Activated T-cell treated with anti-CD3 and anti-CD28 coated beads for 48 hours (primary cell): ENCODE measurements at places on chromosomes 1 and 21.

DNA sequence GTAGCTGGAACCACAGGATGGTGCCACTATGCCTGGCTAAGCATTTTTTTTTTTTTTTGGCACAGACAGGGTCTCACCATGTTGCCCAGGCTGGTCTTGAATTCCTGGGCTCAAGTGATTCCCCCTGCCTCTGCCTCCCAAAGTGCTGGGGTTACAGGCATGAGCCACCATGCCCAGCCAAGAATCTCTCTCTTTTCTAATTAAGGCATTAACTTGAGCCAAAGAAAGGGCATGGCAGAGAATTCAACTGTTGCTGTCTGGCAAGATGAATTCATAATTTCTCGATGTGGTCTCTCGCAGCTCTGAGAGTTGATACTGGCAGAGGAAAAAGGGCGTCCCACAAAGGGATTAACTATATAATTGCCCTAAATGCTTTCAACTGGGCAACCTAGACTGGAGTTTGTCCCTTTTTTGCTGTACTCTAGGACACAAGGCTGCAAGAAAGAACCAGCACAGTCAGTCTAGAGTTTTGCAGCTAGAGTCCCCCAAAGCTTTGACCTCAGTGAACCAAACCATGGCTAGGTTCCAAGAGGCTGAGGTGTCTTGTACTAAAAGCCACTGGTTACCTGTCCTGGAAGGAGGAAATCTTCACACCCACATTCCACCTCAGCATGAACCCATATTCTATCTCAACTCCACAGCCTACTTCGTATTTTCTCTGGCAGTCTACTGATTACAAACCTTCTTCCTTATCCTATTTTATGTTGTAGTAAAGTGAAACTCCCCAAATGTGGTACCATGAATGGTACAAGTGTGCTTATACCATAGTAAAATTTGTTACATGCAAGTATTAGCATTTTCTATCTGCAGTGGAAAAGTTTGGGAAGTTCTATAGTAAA, 51.2 kb downstream of the OPTC start:
- no peak for DNase-seq

DNA sequence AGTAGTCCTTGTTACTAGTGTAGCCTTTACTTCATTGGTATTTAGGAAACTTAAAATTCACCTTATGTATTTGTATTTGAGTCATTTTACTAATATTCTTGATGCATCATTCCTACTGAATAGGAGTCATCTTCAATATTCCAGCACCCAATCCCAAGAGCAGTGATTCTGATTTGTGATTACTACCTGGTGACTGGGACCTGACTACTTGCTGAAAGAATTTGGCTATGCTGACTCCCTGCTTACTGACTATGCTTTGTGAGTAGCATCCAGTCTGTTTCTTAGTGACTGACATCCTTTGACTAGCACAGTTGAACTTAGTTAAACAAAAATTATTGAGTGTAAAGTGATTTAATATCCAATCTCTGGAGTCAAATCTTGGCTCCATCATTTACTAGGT, 129.9 kb upstream of the NEGR1 start:
- no peak for DNase-seq

DNA sequence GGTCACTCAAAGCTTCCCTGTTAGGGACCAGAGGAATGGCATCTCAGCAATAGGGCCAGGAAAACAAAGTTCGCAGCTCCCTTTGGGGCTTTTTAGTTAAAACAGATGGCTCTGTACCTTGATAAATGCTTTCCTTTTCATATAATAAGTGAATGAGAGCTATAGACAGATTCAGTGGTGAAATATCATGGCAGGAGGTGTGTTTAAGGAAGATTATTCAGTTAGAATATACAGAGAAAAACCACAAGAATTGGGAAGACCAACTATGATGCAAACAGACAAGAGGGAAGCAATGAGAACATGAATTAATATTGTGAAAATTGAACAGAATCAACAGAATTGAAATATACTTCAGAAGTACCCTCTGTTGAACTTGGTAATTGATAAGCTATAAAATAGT, 379.4 kb downstream of the PLPP3 start:
- no peak for DNase-seq

DNA sequence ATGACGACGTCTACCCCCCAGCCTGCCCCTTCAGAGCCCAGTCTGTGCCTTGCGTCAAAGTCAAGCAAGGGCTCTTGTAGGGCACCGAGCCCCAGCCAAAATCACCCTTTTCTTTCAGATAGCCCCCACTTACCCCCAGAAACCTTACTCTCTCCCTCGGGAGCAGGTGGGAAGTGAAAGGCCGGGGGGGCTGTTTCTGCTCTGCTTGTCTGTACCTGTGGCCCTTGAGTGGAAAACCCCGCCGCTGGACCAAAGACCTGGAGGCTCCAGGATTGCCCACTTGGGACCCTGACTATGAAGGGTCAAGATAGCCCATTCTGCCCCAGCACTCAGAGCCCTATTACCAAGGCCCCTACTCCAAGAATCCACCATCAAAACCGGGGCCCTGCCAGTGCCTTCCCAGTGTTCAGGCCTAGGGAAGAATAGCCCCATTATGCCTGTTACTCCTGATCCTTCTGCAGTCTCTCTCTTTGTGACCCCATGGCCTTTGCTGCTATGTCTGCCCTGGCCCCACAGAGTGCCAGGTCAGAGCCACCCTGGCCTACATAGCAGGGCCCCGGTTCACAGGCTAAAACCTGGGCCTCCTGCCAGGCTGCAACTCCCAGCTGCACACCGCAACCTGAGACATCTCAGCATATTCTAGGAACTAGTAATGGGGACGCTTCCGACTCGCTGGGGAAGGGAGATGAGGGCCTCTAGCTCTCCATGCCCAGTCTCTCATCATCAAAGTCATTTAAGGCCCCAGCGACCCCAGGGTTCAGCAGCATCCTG, 22.2 kb upstream of the HPDL start:
- no peak for DNase-seq

DNA sequence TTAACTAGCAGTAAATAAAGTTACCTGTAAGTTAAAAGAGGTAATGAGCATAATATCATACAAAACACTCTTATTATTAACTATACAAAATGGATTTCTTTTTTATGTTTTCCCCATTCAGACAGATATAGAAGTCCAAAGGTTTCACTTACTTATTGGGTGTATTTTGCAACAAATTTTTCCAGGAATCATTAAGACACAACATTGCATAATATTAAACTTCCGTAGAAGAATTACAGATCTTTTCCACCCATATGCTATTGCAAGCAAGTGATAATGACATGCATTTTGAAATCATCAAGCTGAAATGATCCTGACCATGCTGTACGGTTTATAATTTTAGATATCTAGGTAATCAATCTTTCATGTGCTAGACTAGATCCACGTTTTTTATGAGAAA, 957.0 kb downstream of the NCAM2 start:
- no peak for DNase-seq

DNA sequence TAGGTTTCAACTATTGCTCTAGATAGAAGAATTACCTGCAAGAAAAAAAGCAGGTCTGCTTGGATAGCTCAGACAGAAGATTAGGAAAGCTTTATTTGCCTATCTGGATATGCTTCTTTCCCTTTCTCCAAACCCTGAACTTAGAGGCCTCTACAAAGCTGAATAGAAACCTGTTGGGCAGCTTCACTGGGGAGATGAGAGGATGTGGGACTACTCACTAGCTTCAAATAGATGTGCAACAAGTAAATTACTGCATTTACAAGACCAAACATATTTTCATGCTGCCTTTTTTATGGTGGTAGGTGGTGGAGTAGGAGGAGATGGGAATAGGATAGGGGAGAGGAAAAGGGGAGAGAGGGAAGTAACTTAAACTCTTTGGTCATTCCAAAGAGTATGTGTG, 6.4 kb downstream of the CLCA2 start:
- no peak for DNase-seq

DNA sequence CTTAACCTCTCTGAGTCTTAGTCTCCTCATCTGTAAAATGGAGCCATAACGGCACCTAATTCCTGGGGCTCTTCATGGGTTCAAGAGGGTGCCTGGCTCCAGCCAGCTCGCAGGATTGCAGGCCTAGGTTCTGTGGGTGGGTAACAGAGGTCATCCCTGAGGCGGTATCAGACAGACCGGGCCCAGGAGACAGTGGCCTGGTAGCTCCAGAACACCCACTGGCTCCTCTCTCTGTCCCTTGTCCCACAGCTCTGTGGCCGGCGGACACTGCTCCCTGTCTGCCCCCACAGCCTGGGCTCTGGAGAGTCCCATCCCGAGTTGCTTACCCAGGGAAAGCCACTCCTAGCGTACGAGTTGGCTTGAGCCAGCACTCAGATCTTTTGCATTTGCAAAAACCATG, 150.3 kb downstream of the PEX14 start:
- no peak for DNase-seq

DNA sequence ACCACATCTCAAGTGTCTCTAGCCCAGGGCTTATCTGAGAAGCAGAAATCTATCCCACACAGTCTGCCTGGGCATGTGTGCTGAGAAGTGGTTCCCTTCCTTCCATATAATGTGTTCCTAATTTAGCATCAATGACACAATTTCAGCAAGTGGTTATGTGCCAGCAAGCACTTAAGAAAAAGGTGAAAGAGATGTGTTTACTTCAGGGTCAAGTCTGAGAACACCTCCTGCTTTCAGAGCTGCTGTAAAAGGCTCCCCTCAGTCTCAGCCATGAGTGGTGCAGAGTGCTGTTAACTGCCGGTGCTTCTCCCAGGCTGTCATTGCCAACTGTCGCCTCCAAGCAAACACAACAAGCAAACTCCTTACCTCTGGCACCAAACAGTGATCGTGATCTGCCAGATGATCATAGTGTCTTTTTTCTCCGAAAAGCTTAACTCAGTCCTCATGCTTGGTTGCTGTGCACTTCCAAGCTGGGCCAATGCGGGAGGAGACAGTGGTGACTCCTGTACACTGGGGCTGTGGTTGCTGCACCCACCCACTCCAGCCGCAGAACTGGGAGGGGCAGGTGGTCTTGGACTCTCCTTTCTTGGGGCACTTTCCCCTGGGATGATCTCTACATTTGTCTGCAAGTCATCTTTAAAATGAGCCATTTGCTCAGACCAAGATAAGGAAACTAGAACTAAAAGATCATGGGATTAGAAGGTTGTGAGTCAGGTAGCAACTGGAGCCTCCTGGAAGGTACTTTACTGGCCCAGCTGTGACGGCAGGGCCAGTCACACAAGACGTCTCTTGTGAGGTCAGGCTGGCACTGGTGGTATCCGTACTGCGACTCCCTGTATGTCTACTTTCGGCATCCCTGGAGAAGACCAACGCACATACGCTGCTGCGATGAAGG, 32.4 kb downstream of the ATP1A1 start:
- no peak for DNase-seq

- no peak for DNase-seq
Measured at GRCh38 chr1:46102769-46103476, 29.5 kb downstream of the PIK3R3 start.

- DNase-seq = no peak
Measured at GRCh38 chr1:211775170-211775569, 55.4 kb downstream of the LPGAT1 start.

- DNase-seq = no peak
Measured at GRCh38 chr1:28045777-28046176, 42.6 kb downstream of the EYA3 start.

DNA sequence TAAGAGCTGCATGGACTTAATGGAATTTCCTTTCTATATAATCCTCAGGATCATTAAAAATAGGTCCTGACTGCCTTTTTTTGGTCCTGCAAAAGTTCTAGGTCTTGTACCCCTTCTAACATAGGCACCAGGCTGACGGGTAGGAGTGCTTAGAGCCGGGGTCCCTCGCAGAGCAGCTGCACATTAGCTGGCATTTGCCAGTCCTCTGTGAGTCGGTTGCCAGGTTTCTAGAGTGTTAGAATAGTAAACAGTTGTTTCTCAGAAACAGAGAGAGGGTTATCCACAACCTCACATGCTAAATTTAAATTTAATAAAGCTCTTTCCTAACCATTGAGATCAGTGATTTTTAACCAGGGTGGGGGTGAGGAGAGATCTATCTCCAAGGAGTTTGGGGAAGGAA, 35.4 kb upstream of the HEATR1 start:
- DNase-seq = no peak

DNA sequence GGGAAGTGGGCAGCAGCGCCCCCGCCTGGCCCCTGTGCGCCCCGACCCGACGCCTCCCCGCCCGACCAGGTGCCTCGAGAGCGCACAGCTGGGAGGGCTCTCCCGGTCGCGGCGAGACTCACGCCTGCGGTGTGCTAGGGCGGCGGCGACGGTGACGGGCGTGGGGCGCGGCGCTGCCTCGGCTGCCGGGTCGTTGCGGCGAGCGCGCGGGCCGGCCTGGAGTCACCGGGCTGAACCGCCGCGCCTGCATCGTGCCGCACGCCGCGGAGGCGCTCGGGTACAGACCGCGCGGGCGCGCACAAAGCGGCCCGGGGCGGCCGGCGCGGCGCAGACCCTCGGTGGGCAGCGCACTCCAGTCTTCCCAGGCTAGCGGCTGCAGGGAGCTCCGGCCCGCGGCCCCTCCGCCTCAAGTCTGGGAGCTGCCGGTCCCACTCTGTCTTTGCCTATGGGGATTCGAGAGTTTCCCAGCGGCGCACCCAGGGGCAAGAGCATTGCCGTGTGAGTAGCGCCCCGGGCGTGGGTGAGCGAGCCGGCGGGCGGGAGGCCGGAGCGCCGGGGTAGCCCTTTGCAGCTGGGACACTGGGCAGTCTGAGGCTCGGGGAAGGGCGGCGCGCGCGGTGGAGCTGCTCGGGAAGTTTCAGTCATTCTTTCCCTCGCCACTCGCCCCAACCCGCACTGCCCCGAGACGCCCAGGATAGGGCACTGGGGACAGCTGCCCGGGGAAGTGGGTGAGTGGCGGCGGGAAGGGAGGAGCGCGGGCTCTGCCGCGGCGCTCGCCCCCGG, at the start of gene SLC35F3:
SLC35F3 (plus strand) TSS at position 44 of the 783 bp plus-strand sequence.
- DNase-seq = peak; percentile 36
